Endothelial cell of umbilical vein (primary cell): ENCODE measurements at places on chromosomes 3 and 15.
A peak's percentile ranks its signal among the peaks of the same experiment; 100 is the strongest.

DNA sequence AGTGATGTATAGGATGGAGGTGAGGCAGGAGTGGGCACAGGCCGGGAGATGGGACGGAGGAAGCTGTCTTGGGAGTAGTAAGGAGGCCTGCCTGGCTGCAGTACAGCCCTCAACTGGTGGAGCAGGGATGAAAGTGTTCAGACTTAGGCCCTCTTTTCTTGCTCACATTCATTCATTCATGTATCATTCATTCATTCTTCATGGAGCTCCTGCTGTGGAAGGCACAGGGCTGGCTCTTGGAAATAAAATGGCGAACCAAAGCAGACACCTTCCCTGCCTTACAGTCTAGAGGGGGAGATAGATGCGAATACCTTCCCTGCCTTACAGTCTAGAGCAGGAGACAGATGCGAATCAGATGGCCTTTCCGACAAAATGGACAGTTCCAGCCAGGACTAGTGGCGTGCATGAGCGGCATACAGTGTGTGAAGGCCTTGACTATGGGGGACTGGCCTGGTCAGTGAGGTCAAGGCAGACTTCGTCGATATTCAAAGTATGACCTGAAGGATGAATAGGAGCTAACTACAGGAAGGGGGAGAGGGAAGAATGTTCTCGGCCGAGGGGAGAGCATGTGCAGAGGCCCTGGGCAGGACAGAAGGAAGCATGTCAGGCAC lies 143.2 kb upstream of the TLE3 start:
- DNase-seq: no peak

DNA sequence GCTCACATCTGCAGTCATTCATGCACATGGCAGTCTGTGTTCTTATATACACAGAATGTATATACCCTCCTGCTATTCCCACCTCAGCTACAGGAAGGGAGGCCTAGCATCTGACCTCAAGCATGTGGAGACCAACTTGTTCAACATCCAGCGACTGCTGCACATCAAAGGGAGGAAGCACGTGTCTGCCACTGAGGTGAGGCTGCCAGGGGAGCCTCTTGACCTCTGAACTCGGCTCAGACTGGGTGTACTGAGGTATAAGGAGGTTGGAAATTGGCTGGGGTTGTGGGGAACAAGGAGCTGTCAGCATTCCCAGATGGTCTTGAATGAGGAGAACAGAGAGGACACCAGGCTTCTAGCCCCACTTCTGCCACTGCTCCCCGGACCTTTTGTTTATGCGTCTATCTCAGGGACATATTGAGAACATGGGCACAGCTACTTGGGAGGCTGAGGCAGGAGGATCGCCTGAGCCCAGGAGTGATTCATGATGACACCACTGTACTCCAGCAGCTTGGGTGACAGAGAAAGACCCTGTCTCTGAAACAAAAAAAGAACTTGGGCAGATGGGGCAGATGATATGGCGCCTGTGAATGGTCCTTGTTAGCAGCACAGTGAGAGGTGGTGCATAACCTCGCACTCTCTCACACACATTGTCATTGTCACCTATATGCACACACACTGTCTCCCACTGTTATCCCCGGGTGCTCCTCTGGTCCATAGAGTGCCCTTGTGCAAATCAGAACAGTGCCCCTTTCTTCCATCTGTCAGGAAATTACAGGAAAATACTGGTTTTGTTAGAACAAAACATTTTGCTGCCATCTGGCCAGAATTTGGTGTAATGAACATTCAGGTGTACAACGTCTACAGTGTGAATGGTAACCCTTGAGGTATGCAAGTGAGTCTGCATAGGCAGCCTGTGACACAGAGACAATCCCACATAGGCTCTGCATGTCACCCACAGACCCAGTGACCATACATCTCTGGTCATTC lies 5.4 kb downstream of the VILL start:
- no peak for DNase-seq

GRCh38 chr15:37094333-37094914 lies 5.9 kb downstream of the MEIS2 start:
- peak; percentile 35 for DNase-seq

DNA sequence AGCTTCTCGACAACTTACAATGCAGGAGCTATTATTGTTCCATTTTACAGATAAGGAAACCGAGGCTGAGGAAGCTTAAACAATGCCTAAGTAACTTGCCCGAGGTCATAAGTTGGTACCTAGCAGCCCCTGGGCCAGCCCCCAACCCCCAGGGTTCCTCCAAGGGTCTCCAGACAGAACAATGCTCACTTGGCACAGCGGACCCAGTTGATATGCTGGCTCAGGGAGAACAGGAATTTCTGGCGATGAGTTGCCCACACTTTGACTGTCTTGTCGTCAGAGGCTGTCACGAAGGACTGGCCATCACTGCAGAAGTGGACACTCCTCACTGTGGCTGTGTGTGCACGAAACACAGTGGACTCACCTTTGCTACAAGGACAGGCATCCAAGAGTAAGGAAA lies 5.2 kb downstream of the POC1A start:
- no peak for DNase-seq

GRCh38 chr3:138019281-138020069 lies 9.5 kb downstream of the CLDN18 start:
- DNase-seq: no peak

DNA sequence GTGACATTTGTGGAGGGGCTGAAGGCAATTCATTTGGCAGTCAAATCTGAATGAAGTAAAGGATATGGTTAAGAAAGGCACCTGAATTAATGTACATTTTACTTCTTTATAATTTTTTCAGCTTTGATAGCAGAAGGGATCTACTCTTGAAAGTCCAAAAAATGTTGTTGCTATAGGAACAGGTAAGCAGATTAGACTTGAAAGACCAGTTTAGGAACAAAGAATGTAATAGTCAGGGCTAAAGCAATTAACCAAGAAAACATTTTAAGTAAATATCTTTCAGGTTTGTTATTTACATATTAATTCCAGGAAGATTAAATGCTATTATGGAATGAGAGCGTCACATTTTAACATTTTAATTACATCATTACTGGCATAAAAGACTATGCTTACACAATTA lies 1.1 kb downstream of the ATP13A4 start:
- no peak for DNase-seq

GRCh38 chr15:68232449-68232848 lies 2.9 kb upstream of the CLN6 start:
- no peak for DNase-seq

GRCh38 chr3:145183261-145183660 lies 977.7 kb downstream of the PLOD2 start:
- no peak for DNase-seq

GRCh38 chr3:18499301-18499700 lies 74.2 kb upstream of the SATB1 start:
- DNase-seq: no peak

GRCh38 chr3:35946854-35947515 lies 307.7 kb downstream of the ARPP21 start:
- DNase-seq: no peak

DNA sequence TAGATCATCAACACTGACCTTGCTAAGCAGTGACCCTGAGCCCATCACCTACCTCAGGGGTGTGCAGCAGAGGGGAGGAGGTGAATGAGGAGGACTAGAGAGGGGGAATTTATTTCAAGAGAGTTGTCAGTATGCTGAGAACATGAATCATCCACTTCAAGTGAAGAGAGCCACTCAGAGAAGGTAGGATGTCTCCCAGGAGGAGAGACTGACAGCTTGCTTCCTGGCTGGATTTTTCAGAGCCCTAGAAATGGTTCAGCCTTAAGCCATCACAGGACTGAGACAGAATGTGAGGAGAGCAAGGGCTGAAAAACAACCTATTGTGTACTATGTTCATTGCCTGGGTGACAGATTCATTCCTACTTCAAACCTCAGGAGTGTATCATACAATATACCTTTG lies 34.8 kb downstream of the CCNL1 start:
- DNase-seq: no peak

DNA sequence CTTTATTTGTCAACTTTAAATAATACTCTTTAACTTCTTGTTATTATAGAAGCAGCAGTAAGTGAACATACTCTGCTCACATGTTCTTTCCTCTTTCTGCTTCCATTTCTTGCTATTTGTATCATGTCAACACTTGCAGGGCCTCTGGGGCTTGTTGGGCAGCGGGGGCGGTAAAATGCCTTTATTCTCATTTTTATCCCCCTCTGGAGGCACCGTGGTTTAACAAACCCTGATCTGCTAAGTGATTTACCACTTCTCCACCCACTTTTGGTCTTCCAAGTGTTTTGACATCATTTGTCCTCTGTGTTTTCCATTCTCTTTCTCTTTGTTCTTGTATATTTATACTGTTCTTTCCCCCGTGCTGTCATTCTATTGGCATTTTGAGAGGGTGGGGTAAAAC lies 33.9 kb downstream of the SCN10A start:
- DNase-seq: no peak

DNA sequence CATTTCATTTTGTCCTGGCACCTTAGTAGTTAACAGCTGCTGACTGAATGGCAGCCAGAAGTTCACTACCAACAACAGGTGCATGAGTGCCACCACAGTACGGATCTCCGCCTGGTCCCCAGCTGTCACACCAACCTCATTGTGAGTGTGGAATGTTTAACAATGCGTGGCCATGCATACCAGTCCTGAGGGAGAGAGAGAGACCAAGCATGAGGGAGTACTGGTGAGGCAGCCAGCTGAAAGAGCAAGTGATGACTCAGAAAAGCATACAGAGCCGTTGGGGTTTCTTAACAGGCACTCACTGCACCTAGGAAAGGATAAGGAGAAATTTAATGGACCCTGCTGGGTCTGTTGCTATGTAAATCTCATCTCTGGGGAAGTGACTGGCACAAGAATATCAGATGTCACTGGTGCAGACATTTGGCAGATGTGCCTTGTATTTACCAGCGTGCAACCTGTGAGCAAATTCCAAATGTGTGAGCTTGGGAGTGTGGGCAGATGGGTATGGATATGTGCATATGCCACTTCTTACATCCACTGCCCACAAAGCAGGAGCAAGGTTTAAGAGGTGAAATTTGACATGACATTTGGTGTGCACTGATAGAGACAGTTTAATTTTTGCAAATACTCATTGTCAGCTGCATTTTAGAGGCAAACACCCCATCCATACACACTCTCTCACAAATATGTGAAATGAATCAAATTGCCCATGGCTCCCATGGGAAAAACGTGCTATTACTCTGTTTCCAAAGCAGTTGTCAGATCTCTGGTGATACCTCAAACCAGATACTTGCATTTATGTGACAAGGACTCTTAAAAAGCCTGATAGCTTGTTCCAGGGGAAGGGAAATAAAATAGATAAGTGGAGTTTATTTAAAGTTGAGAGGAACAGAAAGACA lies 245.2 kb upstream of the ARPP21 start:
- DNase-seq: no peak
